ENCODE measurements at places on chromosomes 2 and 18.

- no peak for DNase-seq
Observed at GRCh38 chr18:44051026-44051425, 629.7 kb upstream of the SETBP1 start.

DNA sequence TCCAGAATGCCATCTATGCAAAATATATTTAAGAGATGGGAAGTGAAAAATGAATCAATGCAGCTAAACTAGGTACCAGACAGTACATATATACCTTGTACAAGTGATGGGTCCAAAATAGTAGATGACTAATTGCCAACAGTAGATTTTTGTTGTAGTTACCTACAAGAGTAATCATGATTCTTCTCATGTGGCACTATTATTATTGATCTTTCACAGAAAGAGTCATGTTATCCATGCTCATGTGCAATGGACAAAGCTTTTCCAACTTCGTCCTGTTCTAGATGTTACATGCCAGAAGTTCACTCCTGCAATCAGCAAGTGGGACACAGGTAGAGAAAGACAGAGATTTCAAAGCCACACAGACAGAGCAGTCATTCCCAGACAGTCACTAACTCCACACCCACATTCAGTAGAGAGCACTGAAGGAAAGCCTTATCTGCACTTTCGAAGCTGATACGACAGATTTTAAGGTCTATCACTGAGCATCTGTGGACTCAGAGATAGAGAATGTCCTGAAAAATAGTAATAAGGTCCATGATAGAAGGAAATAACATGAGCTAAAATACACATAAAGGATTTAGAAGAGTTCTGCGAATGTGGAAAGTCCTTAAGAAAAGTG, 101.6 kb upstream of the ITPRID2 start:
- no peak for DNase-seq

- DNase-seq: no peak
Observed at GRCh38 chr2:219612577-219613286, 14.7 kb upstream of the SLC4A3 start.

DNA sequence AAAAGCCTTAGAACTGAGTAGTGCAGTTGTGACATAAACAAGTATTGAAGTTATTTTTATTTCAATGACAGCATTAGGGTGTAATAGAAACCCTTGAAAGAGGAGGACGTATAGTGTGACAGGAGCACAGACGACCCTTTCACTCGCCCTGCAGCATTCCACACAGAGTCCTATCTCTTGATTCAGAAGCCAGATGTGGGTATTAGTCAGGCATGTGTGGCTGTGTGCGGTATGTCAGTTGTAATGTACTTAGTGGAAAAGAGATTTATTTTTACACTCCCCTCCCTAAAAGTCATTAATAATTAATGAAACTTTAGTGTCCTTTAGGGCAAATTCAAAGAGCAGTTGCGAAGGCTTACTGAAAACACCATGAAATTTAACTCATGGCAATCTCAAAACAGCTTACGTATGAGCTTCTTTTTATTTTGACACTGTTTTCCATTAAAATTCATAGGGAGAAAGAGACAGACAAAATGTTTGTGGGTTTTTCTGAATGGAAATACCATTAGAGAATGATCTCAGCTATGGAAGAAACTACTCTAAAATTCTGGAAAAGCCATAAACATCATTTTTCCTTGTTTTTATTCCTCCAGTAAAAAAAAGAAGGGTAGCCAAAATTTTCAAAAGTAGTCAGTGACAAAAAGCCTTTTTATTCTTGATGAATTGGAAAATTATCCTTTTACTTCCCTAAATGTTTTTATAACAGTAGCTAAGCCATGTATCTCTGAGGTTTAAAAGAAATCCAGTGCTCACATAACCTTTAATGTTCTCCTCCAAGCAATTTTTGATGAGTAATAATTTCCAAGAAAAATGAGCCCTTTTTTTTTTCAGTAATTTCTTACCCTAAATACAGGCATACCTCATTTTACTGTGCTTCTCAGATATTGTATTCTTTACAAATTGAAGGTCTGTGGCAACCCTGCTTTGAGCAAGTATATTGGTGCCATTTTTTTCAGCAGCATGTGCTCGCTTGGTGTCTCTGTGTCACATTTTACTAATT, 84.0 kb upstream of the DSEL start:
- DNase-seq: no peak

GRCh38 chr2:218295029-218295428, 2.7 kb upstream of the TMBIM1 start:
- no peak for DNase-seq

GRCh38 chr2:127580167-127581049, 44.9 kb downstream of the MYO7B start:
- peak; percentile 1 for DNase-seq
